ENCODE measurements at places on chromosomes 3 and 15.

DNA sequence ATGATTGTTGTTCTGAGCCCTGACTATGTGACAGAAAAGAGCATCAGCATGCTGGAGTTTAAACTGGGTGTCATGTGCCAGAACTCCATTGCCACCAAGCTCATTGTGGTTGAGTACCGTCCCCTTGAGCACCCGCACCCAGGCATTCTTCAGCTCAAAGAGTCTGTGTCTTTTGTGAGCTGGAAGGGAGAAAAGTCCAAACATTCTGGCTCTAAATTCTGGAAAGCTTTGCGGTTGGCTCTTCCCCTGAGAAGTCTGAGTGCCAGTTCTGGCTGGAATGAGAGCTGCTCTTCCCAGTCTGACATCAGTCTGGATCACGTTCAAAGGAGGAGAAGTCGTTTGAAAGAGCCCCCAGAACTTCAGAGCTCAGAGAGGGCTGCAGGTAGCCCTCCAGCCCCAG is 142.0 kb downstream of the IL1RAP start:
- DNase-seq, result no peak

DNA sequence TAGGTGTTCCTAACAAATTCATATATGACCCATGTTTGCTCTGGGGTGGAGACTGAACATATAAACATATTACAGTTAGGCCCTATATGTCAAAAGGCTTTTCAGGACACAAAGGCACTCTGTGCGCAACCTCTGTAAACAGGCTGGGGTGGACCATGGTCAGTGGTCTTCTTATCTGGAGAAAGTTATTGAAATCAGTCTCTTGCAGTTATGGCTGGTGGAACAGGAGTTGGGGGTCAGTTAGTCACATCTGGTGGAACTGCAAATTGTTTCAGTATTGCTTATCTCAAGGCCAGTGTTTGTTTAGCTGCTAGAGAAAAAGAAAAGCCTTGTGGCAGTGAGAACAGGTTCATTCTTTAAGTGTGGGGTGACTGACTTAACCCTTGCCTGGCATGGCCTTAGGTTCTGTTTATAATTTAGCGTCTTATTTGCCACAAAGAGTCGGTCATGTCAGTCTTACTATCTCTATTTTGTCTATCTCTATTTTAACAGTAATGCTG is 5.9 kb upstream of the GP9 start:
- no peak for DNase-seq

- no peak for DNase-seq
Observed at GRCh38 chr3:72345980-72346379, 502.3 kb downstream of the SHQ1 start.

- no peak for DNase-seq
Observed at GRCh38 chr15:69720536-69720935, 267.9 kb downstream of the RPLP1 start.
